ENCODE measurements at places on chromosomes 1 and 21.

- no peak for DNase-seq
Observed at GRCh38 chr1:177884479-177885021, 85.3 kb downstream of the SEC16B start.

DNA sequence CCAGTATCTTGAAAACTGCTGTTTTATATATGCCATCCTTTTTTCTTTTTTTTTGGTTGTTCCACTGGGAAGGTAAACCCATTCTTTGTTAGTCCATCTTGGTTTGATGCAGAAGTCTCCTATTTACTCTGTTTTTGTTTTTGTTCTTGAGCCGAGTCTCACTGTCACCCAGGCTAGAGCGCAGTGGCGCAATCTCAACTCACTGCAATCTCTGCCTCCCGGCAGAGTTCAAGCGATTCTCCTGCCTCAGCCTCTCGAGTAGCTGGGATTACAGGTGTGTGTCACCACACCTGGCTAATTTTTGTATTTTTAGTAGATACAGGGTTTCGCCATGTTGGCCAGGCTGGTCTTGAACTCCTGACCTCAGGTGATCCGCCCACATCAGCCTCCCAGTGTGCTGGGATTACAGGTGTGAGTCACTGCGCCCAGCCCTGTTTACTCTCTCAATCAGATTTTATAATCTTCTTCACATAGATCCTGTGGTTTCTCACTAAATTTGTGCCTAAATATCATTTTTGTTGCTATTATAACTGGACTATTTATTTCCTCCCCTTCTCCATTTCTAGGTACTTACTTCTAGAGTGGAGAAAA lies 12.5 kb downstream of the SYF2 start:
- no peak for DNase-seq

DNA sequence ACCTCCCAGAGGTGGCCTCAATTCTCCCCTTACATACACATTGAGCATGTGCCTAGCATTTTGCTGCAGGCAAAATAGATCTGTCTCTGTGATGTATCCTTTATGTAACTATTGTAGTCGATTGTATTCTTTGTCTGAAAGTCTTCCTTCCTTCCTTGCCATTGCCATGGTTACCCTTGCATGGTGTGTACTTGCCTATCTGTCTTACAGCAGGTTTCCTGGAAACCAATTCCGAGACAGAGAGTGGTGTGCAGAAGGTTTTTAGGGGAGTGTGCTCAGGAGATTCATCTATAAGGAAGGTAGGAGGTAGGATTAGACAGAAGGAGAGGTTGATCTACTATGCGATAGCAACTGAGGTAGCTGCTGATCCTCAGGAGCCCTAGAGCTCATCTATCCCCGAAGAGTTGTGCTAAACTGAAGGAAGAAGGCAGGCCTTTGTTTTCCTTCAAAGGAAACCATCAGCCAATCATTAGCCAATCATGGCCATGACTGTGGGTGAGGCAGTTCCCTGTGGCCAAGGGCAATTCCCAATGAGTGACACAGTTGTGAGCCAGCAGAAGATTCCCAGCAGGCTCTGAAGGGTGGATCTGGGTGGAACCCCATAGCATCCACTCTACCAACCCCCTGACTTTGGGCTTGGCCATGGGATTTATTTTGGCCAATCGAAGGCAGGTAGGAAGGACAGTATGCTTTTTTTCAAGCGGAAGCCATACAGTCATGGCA lies 15.0 kb downstream of the CITED4 start:
- no peak for DNase-seq

DNA sequence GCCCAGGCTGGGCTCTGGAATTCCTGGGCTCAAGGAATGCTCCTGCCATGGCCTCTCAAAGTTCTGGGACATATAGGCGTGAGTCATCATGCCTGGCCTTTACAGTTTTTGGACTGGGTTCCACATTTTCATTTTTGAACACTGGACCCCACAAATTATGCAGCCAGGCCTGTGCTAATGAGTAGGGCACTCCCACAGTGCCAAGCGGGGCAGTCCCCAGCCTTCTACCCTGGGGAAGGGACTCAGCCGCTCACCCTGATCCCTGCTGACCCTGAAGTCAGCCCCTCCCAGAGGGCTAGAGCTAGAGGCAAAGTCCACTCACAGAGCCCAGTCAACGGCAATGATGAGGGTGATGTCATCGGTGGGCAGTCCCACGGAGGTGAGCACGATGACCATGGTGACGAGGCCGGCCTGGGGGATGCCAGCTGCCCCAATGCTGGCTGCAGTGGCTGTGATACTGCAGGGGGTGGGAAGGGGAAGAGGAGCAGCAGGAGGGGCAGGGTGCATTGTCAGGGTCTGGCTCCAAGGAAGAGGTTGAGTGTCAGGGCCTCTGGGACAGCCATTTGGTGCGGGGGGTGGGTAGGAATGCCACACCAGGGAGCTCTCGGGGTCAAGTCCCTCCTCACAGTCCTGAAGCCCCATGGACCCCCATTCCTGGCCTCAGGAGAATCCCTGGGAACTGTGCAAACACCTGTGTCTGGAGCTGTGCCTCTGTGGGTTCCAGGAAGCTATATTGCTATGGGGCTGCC lies 27.6 kb downstream of the PODN start:
- no peak for DNase-seq

DNA sequence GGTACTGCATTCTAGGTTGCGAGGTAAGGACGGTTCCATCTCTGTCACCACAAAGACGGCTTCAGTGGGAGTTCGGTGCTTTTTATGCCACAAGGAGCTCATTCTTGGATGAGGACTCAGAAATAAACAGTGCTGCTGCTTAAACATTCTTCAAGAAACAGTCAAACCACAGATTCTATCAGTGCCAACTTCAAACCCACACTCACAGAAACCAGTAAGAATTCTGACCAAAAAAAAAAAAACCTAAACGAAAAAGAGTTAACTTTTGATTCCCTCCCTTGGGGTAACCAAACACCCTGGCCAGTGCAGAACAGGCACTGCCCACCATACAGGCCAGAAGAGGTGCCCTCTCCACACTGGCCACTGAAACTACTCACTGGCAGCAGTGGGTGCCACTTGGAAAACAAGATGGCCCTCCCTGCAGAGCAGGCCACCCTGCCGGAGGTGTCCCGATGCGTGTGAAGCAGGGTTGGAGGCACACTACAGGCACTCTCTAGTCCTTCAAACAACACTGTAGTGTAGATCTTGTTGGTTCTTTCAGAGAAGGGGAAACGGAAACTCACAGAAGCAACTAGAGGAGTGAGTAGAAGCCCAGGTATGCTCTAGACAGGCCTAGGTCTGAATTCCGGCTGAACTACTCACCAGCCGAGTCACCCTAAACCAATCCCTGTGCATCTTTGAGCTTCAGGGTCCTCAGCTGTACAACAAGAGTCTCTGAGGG lies 87.3 kb upstream of the TLR5 start:
- DNase-seq = peak; percentile 11

- DNase-seq = no peak
Observed at GRCh38 chr1:30919025-30919881, 10.7 kb upstream of the SDC3 start.

DNA sequence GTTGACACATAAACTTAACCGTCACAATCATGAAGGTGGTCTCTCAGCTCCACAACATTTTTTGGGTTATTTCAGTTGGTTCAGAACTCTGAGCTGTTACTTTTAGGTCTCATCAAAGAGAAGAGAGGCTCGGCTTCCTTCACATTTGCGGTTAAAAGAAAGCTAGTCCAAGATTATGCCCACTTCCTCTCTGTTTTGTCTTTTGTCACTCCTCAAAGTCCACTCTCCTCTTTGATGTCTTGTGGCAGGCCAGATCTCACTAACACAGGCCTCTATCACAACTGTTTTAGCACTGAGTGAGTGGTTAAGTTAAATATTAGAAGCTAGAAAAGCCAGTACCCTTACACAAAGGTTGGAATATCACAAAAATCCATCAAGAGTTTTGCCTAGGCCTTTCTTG lies 195.7 kb downstream of the FCRL5 start:
- no peak for DNase-seq

GRCh38 chr1:42422737-42423136 lies 33.1 kb downstream of the ZMYND12 start:
- no peak for DNase-seq

DNA sequence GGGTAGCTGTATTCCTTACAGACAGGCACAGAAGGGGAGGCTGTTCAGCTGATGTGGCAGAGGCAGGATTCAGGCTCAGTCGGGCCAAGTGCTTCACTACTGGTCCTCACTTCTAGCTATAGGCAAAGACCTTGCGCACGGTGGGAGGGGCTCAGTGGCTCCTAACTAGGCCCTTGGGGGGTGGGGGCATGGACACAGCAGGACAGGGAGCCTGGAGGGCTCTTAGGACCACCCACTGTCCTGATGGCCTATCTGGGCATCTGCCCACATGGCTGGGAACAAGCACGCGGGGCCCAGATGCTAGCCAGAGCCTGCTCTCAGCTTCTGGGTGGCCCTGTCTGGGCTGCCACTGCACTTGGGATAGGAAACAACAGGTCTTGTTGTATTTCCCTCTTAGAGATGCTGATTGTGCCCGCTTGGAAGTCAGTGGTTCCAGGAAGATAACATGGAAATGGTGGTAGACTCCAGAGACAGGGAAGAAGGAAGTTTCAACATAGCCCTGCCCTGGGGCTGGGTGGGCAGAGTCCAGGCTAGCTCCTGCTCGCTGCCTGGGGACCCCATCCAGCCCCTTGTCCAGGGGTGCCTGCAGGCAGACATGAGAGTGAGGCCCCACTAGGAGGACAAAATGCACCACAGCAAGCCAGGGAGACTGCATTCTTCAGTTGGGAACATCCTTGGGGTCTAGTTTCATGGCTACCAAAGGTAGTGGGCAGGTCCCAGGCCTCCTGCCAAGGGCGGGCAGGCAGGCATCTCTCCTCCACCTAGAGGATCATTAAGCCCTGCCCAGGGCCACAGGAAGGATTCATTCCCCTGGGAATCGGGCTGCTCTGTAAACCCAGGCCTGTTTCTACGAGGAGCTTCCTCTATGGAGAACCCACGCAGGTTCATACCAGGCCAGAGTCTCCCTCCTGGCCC lies 102.5 kb downstream of the BCAR3 start:
- no peak for DNase-seq

DNA sequence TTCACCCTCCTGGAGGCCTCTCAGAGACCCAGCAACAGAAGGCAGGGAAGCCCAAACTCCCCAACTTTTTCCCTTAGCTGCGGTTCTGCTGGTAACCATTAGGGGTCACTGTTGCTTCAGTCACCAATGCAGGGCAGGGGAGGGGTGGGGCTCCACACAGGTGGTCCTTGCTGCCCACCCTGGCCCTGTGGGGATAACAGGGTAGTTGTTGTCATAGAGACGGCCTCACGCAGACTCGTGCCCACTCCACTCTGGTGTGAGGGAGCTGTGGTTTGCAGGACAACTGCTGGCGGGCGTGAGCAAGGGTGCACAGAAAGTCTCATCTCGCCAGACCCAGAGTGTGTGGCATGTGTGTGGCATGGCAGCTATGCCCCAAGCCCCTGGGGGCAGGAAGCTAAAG lies 19.9 kb downstream of the INSRR start:
- DNase-seq = peak; percentile 73

- no peak for DNase-seq
Observed at GRCh38 chr1:226506921-226507320, 41.6 kb upstream of the STUM start.

DNA sequence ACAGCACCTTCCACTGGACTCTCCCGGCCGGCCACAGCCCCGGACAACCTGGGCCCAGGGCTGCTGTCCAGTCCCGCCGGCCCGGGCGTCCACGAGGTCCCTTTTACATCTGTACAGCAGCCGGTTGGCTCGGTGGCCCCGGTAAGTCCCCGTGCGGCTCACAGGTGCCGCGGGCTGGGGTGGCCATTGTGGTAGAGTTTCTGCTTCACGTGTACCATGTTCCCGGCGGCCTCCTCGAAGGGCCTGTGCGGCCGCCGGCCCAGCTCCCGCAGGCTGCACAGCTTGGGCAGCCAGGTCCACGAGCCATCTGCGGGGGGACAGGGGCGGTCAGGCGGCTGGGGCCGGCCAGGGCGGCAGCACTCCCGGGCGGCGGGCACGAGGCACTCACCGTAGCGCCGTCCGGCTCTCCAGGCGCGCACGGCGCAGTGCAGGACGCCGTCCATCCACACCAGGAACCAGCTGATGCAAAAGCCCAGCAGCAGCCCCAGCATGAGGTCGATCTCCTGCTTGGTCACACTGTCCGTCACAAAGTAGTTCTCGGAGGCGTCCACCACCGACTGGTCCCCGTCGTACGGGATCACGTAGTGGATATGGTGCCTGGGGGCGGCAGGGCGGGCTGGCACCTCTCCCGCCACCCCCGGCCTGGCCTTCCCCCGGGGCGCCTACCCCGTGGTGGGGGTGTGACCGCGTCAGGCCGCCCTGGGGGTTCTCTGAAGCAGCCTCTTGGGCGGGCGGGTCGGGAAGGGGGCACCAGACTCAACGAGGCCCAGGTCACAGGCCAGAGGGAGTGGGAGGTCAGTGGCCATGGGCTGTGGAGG lies 5.0 kb downstream of the TMEM240 start:
- no peak for DNase-seq

GRCh38 chr1:113934511-113935055 lies 5.5 kb downstream of the HIPK1 start:
- peak; percentile 28 for DNase-seq

- DNase-seq = no peak
Observed at GRCh38 chr1:25657883-25658760, 41.5 kb downstream of the MAN1C1 start.

DNA sequence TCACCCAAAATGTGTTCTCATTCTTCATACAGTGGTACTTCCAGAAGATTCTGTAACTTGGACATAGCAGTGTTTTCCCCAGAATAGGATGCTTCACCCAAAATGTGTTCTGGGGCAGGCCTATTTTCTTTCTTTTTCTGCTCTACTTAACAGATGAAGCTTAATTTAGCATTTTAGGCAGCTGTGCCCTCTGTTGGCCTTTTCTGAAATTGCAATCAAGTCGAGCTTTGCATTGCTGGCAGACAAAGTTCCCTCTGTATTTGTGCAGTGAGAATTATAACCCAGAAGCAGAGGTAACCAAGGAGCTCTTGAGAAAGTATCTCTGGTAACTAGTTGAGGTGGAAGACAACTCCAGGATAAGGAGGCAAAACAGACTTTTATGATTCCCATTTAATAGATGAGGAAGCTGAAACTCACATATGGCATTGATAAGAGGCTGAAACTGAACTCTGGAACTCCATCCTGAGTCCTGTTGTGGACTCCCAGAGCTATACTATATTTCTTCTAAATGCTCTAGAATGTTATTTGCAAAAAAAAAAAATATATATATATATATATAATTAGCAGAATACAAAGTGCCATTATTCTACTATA lies 50.3 kb upstream of the L1TD1 start:
- no peak for DNase-seq

DNA sequence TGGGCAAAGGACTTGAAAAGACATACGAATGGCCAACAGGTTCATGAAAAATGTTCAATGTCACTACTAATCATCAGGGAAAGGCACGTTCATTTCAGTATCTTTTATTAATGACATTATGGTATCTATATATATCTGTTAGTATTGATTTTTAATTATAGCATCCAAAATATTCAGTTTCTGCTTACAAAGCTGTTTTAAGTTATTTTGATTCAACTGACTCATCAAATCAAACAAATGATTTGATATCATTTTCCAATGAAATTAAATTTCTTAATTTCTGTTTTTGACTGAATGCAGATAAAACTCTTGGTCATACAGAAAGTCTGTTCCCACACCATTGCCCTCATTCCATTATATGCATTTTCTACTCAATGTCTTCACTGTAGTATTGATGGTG lies 315.9 kb downstream of the PDE4B start:
- no peak for DNase-seq

All from immature natural killer cell (primary cell).